Activated CD4-positive, alpha-beta T cell treated with anti-CD3 and anti-CD28 coated beads, Interleukin-2, Interleukin-6, amounts not matched to agents 100 ng/mL and 50 ng/mL, durations not matched to agents 16 hours and 8 hours (primary cell): ENCODE measurements at places on chromosomes 2 and 18.

GRCh38 chr2:118851650-118852049, 4.2 kb upstream of the EN1 start:
- no peak for DNase-seq

DNA sequence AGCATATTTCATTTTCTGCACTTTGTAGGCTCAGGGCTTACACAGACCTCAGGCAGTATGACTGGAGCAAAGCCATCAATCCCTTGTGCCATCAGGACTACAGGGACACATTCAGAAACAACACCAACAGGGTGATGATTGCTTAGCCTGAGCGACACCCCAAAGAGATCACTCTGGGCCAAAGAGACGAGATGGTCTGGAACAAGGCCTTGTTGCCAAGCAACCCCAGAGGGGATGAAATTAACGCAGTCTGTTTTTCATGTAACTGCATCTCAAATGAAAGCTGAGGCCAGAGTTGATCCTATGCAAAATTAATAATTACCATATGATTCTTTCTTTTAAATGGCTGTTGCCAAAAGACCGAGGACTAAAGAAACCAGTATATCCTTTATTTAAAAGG, 20.2 kb upstream of the B3GNT2 start:
- no peak for DNase-seq

DNA sequence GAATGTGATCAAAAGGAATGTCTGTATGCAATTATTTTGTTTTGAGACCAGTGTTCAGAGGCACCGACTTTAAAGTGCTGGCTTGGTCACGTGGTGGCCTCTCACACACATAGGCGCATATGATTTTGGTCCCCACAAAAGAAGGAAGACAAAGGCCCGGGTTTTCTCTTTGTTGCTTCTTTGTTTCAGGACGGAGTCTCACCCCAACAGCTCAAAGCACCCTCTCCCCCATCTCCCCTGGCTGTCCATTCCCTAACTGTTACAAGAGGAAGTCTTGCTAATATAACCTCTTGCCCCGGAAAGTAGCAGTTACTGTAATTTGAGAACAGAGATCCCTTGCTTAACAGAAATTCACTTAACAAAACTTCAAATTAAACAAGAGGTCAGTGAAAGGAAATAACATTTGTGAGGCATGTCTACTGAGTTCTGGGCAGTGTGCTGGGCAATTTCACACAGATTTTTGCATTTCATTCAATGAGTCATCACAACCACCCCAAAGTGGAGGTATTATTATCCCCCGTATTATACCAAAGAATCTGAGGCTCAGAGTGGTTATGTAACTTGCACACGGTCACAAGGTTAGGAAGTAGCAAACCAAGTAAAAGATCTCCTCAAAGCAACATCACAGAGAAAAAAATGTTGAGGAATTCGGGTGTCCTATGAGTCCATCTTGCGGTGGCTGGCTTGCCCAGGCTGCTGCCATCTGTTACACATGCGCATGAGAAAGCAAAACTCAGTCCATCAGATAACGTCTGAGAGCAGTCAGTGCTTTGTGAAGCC, 75.8 kb downstream of the SDC1 start:
- DNase-seq: no peak

GRCh38 chr2:231597627-231598026, 5.0 kb downstream of the TEX44 start:
- DNase-seq: no peak

DNA sequence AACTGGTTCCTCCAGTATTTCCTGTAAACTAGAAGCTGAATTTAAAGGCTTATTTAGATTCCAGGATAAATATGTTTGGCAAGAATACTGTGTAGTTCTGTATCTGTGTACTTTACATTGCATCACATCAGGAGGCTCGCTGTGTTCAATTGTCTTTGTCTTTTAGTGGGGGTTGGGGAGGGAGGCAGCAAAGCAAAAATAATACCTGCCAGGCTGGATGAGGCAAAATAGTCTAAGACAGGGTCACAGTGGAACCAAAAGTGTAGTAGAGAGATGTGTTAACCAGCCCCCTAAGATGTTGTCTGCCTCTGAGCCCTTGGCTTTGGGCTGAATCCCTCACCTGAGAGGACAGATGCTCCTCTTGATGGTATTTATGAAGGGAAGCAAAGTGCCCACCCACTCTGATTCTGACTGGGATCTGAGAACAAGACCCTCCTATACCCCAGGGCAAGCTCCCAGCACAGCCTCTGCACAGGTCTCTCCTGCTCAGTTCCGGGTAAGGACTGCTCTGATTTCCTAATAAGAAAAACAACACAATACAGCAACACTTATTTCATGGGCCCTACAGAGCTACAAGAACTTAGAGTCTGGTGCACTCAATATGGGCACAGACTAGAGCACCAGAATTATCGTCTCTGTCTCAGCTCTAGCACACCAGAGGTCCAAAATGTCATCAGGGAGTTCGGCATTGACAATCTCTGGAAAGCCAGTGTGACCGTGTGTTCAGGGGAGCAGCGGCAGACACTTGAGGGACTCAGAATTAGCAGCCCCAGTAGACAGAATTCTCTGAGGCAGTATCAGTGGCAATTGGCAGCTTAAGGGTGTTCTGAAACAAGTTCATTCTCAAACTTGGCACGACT, 7.2 kb upstream of the AFTPH start:
- no peak for DNase-seq

DNA sequence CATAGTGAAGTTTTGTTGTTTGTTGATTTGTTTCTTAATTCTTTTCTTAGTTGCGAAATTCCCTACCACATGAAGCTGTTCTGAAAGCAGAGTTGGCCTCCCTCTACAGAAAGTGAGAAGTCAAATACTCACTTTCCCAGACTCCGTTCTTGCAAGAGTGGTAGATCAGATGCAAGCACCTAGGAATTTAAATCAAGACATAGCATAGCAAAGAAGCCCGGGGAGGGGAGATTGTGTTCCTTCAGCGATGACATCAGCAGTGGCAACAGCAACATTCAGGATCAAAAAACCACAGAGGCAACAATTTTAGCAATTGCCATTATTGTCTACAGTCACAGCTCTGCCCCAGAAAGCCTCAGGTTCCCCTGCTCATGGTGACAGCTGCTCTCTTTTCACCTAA, 580.0 kb downstream of the RNF144A start:
- DNase-seq: peak; percentile 20

DNA sequence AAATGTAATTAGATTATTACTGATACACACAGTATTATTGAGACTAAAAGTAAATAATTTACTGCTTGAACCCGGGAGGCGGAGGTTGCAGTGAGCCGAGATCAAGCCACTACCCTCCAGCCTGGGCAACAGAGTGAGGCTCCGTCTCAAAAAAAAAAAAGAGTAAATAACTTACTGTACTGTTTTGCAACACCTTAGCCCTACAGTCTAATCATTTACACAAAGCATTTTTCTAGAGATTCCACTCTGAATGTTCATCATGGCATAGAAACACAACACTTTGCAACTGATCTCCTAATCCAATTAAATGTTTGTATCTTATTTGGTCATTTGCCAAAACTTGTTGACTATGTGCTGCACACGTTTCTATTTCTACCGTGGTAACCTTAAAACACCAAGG, 23.4 kb upstream of the RMP24 start:
- no peak for DNase-seq

DNA sequence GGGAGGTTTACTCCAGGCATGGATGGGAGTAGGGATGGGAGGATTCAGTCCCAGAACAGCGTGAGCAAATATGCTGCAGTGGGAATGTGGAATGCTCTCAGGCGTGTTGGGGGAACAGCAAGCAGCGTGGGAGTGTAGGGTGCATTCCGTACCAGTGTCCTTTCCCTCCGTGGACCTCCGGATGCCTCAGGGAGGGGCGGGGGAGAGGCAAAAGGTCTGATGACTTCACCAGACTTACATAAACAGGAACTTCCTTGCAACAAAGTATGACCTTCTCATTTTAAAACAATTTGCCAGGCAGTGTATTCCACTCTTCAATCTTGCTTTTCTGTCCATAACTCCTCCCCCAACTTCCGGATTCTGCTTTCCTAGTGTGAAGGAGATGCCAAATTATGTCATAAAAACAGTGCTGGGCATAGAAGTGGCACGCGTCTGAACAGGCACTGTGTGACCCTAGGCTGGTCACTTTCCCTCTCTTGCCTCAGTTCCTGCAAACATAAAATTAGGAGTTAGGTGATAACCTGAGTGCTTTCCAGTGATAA, 36.9 kb downstream of the RPL37A start:
- DNase-seq: no peak

DNA sequence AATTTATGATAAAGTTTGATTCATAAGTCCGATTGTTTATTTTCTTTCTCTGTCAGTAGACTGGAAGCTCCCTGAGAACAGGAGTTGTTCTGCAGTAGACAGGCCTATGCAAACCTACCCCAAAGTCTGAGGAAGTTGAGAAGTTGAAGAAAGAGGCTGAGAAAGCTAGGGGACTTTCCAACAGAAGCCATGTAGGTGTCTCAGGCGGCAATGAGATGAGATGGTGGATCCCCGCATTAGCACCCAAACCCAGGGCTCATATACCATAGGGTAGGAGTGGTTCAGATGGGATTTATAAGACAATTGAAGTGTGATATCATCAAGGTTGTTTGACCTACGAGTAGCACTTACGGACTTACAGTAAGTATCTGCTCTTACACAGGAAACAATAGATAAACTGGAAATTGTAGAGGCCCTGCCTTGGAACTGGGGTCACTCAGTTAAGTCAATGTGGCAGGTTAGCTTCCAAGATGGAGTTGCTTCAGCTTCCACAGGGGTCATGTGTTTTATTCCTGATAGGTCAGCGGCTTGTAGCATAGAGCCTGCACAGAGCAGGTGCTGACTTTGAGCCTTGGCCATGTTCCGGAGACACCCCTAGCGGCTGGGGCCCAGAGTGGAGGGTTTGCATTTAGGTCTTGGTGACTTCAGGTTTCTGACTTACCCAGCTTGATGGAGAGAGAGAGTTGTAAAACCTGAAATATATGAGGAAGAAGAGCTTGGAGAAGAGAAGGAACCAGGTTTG, 2.3 kb upstream of the PSD4 start:
- DNase-seq: no peak

- DNase-seq: peak; percentile 37
These were observed 34.2 kb upstream of the NCOA1 start for GRCh38 chr2:24456599-24457556.
